ENCODE measurements at places on chromosomes 13 and 19. TPM values are rescaled to one million over a fixed set of nuclear protein-coding genes. Genes with fewer than 3 reads are reported as not detected.

Gene PLPPR2
- 10.5 TPM for polyA plus RNA-seq

DNA sequence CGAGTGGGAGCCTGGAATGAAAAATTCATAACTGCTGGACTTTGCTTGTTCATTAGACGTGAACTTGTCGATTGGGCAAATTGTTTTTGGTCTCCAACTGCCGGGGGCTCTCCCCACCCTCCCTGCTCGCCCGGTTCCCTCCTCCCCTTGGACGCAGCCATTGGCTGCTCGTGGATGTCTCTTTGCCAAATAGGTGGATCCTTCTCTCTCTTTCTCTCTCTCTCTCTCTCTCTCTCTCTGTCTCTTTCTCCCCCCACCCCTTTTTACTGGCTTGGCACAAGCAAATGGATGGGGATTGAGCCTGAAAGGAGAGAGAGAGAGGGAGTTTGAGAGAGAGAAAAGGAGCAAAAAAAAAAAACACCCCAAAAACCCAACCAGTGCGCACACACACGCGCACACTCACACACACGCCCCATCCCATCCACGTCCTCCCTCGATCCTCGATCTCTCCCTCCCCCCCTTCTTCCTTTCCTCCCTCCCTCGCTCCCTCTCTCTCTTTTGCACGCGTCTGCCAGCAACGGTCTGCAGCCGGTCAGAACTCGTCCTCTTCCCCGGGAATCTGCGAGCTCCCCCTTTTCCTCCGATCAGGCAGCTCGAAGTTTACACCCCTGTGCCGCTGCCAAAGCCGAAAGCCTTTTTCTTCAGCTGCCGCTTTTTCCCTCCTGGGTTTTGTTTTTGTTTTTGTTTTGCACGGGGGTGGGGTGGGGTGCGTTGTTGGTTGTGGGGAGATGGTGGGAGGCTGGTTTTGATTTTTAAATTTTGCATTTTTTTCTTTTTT, 27.8 kb downstream of the NFIX start:
- DNase-seq: peak; percentile 77

DNA sequence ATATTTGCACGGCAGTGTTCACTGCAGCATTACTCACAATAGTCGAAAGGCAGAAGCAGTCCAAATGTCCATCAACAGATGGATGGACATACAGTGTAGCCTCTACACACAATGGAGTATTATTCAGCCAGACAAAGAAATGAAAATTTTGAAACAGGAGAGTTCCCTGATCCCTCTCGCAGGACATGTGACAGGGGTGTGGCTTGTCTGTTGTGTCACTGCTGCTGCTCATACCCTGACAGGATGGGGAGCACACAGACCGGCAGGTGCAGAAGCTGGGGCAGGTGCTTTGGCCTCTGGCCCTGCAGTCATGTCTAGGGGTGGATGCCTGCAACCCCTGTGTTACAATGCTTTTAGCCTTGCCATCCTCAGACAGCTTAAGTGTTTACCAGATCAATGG, 204.3 kb downstream of the EFNB2 start:
- DNase-seq: no peak

- DNase-seq: no peak
Measured at GRCh38 chr19:55344444-55344843, 4.8 kb downstream of the KMT5C start.

DNA sequence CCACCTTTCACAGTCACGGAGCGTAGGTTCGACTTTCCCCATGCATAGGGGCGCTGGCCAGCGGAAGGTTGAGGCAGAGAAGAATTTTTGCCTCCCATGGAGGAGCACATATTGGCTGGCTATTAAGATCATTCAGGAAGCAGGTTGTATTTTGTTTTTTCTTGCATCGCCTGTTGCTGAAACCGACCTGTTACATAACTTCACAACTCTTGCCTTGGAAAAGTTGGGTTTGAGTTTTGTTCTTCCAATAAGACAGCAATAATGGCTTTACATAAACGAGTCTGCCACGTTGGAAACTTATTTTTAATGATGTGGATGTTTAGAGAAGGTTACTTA, 1.4 kb downstream of the UPF1 start:
- no peak for DNase-seq

All from left kidney (tissue), 8 donors.